ENCODE measurements at places on chromosomes 5 and 9.

GRCh38 chr5:97142521-97143254 lies at the start of gene LIX1:
Gene LIX1, minus strand, starts transcription at chr5:97142611. Its CDS starts 35 bp downstream, at chr5:97142576.
- peak; percentile 76 for DNase-seq

GRCh38 chr5:159405611-159406031 lies 75.3 kb upstream of the IL12B start:
- DNase-seq = peak; percentile 24

- DNase-seq = no peak
These were observed 13.7 kb upstream of the SYK start for GRCh38 chr9:90787771-90788460.

- no peak for DNase-seq
These were observed 120.4 kb upstream of the SPRY4 start for GRCh38 chr5:142445266-142445665.

- DNase-seq = no peak
These were observed 26.9 kb downstream of the ROR2 start for GRCh38 chr9:91923145-91923544.

DNA sequence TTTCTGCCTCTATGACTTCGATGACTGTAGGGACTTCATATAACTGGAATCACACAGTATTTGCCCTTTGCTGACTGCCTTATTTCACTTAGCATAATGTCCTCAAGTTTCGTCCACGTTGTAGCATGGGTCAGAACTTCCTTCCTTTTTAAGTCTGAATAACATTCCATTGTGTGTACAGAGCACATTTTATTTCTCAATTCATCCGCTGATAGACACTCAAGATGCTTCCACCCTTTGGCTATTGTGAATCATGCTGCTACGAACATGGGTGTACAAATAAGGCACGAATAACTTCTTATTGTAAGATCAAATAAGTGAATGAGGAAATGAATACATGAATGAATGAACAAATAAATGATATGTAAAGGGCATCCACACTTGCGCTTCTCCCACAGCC lies 13.0 kb downstream of the BARX1 start:
- no peak for DNase-seq

- DNase-seq = no peak
These were observed 32.4 kb downstream of the CTNNAL1 start for GRCh38 chr9:108980893-108981292.

DNA sequence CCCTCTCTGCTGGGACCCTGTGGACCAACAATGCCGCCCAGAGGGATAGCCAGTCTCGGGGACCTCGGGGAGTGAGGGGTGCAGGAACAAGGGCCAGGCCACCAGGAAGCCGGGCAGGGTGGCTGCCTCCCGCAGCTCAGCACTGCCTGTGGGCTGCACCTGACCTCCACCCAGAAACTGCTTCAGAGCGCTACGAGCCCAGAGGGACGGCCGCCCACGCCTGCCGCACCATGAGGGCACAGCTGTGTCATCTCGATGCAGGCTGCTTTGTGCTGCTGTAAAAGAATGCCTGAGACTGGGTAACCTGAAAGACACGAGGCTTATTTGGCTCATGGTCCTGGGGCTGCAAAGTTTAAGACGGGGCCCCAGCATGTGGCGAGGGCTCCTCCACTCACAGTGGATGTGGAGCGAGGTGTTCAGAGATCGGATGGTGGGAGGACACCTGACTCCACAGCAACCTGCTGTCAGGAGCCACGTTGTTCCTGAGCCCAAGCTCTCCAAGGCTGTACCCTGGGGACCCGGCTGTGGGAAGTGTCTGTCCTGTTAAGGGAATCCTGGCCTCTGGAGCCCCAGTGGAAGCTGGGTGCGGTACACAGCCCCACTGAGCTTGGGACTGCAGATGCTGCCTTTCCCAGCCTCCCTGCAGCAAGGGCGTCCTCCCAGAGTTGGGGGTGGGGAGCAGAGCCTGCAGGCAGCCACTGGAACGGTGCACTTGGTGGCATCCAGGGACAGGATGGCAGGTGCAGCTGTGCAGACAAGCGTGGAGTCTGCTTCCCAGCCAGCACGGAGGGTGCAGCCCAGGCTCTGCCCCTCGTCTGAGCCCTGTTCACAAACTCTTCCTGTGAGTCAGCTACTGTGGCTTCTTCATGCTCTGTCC lies 11.8 kb upstream of the ZDHHC11 start:
- DNase-seq = no peak

DNA sequence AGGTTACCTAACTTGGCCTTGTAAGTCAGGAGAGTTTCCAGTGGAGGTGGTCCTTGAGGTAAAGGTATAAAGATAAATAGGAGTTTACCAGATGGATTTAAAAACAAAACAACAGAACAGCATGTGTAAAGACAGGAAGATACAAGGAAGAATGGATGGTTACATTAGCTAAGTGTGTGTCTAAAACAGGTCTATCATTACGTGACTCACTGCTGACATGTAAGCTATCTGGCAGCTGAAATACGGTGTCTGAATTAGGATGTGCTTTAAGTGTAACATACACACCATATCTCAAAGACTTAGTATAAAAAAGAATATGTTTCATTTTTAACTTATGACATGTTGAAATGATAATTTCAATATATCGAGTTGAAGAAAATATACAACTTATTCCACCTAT lies 405.1 kb upstream of the ADAMTSL1 start:
- no peak for DNase-seq

DNA sequence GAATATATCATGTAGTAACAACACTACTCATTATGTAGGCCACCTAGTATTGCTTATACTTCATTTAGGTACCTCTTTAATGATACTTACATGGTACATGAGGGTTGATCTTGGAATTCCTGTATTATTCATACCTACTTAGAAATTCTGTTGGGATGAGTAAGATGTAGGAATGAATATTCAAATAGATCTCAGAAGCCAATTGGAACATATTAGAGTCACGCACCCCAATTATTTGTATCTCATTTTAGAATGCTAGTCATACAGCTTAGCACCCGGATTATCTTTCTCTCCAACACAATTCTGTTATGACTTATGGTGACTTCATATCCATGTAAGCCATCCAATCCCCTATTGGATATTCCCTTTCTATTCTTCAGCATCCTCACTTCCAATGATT lies 106.7 kb upstream of the SH3GL2 start:
- no peak for DNase-seq

GRCh38 chr5:53373451-53374158 lies 106.8 kb upstream of the FST start:
- peak; percentile 11 for DNase-seq

DNA sequence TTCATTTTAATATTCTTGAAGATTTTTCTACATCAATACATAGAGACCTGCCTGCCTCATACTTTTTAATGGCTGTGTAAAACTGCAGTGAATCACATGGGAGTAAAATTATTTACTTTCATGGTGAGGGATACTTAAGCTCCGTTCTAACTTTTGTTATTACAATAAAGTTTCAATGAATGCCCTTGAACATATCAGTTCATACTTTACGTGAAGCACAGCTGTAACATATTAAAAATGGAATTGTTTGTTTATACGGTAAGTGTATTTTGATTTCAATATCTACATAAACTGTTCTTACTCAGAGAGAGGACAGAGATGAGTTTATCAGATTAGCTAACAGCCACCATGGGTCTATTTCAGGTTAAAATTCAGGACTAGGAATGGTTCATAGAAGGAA lies 155.1 kb downstream of the NR3C1 start:
- DNase-seq = no peak

DNA sequence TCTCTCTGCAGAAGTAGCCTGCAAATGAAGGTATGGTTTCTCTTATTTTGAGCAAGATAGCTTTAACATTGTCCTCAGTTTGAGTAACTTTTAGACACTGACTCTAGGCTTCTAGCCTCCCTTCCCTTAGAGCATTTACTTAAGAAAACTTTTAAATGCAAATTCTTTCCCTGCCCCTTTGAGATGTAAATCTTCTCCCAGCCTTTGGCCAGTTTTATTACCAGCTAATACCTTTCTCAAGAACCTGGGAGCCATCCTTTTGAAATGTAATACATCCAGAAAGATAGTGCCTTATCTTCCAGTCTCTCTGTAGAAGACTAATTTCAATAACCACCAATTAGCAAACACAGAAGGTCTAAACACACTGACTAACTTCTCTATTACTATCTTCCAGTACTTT lies 688.9 kb upstream of the CDH9 start:
- DNase-seq = no peak

- DNase-seq = peak; percentile 64
These were observed 16.5 kb downstream of the DNAJA1 start for GRCh38 chr9:33041432-33042188.

- peak; percentile 6 for DNase-seq
These were observed 45.2 kb upstream of the GLIPR2 start for GRCh38 chr9:36091026-36091953.

Data from OCI-M1 (cell line).